Stimulated activated CD4-positive, alpha-beta T cell treated with anti-CD3 and anti-CD28 coated beads, Interleukin-15, amount 100 ng/mL, for 48 hours (primary cell): ENCODE measurements at places on chromosomes 2 and 18.

GRCh38 chr2:113136828-113137775, 9.7 kb downstream of the IL1RN start:
- peak; percentile 19 for DNase-seq

GRCh38 chr2:136010126-136010525, 24.7 kb upstream of the DARS1 start:
- DNase-seq: no peak

DNA sequence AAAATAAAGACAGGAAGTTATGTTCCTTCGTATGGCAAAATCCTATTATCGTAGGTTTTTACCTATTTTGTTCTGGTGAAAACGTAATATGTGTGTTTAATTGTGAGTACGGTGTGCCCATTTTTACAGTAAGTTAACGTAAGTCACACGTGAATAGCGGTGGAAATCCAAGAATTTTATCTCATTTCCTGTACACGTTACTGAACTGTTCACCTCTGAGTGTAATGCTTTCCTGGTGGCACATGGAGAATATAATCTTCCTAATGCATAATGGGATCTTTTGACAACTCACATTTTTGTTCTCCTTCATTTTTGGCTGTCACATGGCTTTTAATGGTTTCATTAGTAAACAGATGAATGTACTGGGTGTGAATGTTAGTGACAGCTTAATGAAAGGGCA, 28.2 kb downstream of the BCL2L11 start:
- no peak for DNase-seq

- DNase-seq: no peak
These were observed 56.9 kb downstream of the WDSUB1 start for GRCh38 chr2:159229476-159230144.

- no peak for DNase-seq
These were observed 79.6 kb downstream of the GAREM1 start for GRCh38 chr18:32391126-32391525.

DNA sequence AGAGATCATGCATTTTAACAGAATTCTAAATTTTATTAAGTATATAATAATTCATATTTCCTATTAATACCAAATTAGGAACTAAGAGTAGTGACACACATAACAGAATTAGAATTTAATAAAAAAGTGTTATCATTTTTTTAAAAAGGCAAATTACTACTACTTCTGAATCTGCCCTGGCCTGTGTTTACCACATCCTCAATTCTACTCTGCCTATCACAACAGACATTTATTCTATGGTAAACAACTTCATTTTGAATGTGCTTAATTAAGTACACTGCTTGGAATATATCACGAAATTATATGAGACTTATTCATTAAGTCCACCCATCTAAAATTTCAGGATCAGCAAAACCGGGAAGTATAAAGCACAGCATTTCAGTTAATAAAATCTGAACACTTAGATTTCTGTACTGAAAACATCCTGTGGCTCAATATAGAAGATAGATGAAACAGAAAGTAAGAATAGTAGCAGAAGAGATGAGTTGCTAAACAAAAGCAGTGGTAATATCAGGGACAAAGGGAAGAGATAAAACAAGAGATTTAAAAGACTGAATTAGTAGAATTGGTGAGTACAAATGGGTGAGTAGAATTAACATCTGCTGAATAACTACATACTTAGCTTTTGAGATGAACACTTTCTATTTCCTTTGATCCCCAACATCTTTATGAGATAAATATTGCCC, 3.7 kb downstream of the SMC6 start:
- no peak for DNase-seq
